ENCODE measurements at places on chromosomes 6 and 20.

DNA sequence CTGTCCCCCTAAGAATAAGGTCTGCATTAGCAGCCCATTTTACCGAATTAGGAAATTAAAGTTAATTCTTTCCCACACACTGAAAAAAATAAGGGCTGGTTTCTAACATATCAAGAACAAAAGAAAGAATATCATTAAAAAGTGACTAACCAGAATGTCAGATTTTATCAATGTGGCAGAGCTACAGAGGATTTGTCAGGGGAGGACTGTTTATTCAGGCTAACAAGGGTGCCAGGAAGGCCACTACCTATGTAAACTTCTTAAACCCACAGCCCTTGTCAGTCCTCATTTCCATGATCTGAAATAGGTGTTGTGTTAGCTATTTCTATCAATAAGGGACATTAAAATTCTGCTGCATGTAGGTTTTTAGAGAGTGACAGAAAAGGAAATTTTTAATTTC is 76.4 kb downstream of the BACH2 start:
- no peak for DNase-seq

DNA sequence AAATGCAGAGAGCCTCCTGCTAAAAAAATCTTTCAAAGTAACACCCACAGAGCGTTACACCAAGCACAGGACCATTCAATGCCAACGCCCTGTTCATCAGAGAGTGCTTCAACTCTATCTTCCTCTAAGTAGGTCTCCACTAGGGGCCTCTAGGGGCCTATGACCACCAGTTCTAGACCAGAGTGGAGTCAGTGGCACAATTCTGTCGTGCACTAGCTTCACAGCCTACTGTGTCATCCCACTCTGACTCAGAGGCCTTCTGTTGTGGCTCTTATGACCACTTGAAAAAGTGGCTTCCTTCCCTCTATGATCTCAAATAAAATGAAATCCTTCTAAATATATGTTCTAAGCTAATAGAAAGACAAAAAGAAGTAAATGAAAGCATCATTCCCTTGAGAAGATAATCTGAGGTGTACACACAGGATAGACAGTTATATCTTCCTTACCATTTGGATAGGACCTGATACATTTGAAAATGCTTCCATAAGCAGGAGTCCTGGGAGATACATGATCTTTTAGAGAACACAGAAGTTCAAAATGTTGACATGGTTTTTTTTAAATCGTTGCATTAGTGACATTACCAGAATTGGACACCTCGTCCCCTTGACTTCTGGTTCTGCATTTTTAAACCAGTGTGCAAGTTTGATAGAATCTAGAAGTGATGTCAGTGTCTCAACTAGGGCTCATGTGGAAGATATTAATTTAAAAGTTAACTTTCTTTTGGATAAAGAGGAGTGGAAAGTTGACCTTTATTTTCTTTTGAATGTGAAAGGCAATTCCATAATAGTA is 151.9 kb downstream of the SH3BGRL2 start:
- no peak for DNase-seq

DNA sequence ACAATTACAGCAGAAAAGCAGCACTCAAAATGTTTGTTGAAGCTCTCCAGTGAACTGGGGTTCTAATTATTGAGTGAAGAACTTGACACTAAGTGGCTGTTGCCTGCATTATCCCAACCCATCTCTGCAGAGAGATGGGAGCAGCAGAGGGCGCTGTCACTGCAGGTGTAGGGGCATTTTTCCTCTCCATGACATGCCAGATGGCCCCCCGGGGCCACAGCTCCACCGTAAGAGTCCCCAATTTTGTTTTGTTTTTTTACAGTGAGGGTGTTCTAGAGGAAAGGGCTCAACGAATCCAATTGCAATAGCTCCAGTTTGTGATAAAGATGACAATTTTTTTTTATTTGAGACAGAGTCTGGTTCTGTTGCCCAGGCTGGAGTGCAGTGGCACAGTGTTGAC is 1.9 kb upstream of the FUCA2 start:
- no peak for DNase-seq

DNA sequence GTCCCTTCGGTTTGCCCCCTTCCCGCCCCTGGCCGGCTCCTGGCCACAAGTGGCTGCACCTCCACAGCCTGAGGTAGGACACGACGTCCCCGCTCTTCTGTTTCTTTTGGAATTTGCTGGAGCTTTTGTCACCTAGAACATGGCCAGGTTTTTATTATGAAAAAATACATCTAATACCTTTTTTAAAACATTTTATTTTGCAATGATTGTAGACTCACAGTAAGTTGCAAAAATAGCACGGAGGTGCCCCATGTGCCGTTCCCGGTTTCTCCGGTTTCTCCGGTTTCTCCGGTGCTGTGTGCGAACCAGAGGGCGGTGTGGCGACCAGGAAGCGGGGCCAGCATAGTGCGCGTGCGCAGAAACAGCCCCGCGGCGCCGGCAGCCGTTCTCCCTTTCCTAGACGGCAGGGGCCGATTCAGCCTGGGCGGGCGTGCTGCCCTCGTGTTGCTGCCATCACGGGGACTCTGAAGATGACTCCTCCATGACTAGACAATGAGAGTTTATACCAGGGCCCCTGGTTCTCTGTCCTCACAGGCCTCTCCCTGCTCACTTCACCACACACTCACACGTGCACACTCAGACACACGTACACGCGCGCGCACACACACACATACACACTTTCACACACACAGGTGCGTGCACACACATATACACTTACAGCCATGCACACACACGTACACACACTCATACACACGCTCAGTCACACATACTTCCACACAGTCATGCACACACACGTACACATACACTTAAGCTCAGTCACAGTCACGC is 102.1 kb downstream of the TMEM242 start:
- peak; percentile 80 for DNase-seq

DNA sequence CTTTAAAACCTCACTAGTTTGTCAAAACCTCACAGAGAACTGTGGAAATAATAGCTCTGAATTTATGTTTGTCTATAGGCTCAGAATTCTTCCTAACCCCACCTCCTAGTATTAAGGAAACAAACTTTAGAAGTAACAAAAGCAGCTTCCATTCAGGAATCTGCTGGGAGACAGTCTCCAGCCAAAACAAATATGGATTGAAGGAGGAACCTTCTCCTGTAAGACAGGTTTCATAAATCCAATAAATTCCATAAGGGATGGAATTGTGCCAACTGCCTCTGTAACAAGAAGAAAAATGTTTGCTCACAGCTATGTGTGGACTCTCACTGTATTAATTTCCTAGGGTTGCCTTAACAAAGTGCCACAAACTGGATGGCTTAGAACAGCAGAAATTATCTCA is 7.5 kb downstream of the SYCP2 start:
- no peak for DNase-seq

- no peak for DNase-seq
Measured at GRCh38 chr6:24702720-24703282, 16.2 kb downstream of the C6orf62 start.

DNA sequence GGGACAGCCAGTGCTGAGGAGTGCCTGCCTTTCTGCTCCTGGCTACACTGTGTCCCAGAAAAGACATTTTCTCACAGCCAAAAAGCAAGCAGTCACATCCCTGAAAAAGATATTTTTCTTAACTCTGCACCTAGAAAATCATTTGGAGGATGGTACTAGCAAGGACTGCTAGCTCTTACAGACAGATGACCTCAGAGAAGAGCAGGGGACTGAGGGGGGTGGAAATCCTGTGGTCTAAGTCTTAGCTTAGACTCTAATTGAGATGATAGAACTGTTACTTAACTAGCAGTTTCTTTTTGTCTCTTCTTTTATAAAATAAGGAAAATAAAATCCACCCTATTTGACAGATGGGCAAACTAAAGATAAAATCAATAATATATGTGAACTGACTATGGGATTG is 152.8 kb downstream of the TMEM200A start:
- DNase-seq, result no peak

- DNase-seq, result no peak
Measured at GRCh38 chr6:110810896-110811586, 4.2 kb downstream of the CDK19 start.

DNA sequence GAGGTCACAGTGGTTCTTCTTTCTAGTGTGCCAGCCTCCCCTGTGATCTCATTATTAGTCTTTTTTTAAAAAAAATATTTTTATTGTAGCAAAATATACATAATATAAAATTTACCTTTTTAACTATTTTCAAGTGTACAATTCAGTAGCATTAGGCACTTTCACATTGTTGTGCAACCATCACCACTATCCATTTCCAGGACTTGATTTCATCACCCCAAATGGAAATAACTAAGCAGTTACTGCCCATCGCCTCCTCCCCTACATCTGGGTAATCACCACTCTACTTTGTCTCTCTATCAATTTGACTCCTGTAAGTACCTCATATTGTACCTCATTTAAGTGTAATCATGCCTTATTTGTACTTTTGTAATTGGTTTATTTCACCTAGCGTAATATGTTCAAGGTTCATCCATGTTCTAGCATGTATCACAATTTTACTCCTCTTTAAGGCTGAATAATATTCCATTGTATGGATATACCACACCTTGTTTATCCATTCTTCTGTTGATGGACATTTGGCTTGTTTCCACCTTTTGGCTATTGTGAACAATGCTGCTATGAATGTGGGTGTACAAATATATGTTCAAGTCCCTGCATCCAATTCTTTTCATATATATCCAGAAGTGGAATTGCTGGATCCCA is 68.6 kb upstream of the FYN start:
- DNase-seq, result no peak

GRCh38 chr6:109222848-109223247 is 127.5 kb downstream of the CEP57L1 start:
- no peak for DNase-seq

DNA sequence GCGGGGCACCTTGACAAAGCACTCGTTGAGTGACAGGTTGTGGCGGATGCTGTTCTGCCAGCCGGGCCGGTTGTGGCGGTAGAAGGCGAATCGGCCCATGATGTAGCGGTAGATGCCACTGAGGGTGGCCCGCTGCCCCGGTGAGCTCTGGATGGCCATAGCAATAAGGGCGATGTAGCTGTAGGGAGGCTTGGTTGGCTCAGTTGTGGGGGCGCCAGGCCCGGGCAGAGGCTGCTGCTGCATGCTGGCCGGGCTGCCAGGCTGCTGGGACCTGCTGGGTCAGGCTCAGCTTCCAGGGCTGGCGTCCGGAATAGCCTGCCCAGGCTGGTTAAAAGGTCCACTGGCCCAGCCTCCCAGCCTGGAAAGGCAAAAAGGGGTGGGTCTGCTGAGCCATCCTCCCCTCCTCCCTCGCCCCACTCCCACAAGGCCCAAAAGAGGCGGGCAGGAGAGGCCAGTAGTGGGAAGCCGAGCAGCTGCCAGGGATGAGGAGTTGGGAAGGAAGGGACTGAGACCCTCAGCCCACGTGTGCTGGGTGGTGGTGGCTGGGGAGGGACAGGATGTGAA is at the start of gene FOXS1:
FOXS1 (minus strand) TSS at position 305 of the 564 bp plus-strand sequence; CDS start at position 243, 62 bp downstream.
- DNase-seq, result no peak

DNA sequence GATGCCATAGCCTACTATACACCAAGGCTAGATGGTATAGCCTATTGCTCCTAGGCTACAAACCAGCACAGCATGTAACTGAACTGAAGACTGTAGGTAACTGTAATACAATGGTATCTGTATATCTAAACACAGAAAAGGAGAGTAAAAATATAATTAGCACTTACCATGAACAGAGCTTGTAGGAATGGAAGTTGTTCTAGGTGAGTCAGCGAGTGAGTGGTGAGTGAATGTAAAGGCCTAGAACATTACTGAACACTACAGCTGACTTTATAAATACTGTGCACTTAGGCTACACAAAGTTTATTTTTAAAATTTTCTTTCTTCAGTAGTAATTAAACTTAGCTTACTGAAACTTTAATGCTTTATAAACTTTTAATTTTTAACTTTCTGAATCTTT is 129.5 kb downstream of the BTBD9 start:
- no peak for DNase-seq

DNA sequence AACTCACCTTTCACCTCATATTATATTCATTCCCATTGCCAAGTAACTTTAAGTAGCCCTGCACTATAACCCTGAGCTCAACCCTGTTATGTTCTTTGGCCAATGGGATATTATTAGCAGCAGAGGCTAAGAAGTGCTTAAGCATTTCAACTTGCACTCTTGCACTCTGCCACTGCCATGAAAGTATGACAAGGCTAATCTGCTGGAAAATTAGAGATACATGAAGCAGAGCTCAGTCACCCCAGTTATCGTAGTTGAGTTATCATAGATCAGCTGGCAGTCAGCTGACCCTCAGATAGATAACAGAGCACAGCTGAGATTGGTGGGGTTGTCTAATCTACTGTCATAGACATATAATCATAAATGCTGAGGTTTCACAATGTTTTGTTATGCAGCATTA is 209.4 kb upstream of the RUNX2 start:
- DNase-seq, result no peak

GRCh38 chr6:129189266-129189665 is 306.3 kb downstream of the LAMA2 start:
- DNase-seq, result no peak

DNA sequence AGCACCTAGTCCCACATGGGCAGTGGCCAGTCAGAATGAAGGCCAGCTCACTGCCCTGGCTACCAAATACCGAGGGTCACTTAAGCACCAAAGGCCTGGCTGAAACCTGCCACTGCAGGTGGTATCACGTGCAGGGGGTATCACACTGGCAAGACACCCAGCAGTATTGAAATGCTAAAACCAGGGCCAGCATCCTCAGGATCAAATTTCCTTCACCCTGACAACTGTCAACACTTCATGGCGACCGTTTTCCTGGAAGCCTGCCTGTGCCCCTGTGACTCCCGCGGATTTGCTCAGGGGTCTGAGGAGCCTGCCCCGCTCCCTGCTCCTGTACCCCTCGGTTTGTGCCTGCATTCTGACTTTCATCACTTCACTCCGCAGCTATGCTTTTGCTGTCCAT is 151.1 kb downstream of the TTLL2 start:
- no peak for DNase-seq

GRCh38 chr20:38658879-38659596 is 57.4 kb downstream of the ARHGAP40 start:
- peak; percentile 22 for DNase-seq

- DNase-seq, result no peak
Measured at GRCh38 chr6:68653074-68653705, 18.1 kb downstream of the ADGRB3 start.

DNA sequence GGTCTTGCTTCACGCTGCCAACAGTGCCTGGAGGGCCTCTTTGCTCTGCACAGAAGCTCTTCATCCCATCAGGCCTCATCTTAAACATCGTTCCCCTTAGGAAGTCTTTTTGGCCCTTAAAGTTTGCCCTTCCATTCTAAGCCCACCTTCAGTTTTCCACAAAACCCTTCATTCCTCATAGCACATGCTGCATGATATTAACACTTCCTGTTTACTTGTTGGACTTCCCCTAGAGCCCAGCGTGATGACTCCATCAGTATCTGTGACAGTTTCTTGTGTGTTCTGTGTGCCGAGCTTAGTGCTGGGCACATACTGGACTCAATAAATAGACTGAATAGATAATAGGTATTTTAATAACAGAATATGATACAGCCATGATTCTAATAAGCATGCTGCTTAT is 2.2 kb downstream of the NT5DC1 start:
- no peak for DNase-seq
